ENCODE measurements at places on chromosomes 4 and X.
A peak's percentile ranks its signal among the peaks of the same experiment; 100 is the strongest.

DNA sequence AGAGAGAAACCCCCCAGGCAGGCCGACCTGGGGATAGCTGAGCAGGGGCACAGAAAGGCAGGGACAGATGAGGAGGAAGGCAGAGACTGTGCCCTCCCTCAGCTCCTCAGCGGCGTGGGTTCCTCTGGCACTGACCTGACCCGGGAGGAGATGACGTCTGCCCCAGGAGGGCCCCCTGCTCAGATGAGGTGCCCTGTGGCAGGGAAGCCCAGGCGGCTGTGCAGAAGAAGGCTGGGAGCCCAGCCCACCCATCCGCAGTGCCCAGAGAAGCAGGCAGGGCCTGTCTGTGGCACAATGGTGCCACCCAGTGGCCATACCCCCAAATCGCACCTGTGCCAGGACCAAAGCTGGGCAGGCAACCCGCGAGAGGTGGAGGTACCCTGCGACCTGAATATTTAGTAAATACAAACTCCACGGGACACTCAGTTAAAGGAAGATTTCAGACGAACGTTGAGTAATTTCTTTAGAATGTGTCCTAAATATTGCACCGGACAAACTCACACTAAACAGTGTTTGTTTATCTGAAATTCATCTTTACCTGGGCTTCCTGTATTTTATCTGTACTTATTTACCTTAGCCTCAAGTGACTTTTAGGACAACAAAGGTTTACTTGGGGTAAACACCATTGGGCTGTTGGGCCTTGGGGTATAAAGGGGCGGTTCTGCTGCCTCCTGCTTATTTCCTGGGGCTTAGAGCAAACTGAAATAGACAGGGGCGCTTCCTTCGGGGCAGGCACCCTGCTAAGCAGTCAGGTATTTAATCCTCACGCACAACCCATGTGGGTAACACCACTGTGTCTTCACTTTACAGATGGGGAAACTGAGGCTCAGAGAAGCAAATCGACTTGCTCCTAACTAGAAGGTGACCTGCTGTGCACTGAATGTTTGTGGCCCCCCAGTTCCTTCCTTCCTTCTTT is 46.5 kb upstream of the HMX1 start:
- peak; percentile 18 for DNase-seq

DNA sequence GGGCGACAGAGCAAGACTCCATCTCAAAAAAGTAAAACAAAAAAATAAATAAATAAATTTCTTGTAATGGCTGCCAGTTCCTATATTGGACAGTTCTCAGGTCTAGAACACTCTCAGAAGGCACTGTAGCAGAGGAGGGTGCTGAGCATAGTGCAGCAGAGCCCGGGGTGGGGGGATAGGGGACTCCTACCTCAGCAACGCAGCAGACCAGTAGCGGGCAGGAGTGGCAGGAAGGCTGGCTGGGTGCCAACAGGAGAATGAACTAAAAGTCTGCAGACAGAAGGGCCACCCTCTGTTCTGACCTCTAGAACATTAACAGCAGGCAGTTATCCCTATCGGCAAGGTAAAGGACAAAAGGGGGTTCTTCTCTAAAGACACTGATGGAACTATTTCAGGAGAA is 20.2 kb downstream of the PDK3 start:
- DNase-seq: no peak

GRCh38 chr4:35252866-35253265 is 991.4 kb downstream of the ARAP2 start:
- DNase-seq: no peak

DNA sequence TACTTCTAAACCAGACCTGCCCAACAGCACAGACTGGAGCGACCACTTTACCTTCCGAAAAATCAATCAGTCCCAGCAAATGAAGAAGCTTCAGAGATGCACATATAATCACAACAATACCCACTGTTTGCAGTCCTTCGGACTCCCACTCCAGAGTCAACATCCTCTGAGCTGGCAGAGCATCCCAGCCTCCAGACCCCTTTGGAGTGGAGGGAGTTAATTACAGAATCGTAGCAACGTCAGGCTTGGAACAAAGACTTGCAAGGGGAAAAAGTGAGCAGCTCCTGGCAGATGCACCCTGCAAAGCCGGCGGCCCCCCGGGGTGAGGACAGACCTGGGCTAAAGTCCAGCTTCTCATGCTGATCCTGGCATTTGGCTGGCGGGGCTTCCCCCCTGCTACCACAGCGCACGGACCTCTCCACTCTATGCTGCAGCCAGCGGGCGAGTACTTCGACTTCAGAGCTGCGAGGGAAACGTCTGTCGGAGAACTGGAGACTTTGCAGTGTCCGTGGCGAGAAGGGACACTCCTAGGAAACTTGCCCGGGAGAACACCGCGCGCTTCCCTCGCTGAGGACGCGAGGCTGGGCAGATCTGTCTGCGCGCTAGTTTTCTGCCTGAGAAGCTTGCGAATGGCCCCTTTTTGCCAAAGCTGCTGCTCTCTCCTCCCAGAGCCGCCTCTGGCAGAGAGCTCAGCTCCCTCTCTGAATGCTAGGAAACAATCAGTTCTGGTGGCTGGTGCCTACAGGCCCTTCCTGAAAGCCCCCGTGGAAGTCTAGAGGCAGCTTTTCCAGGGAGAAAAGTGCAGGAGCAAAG is 283.7 kb downstream of the PACRGL start:
- no peak for DNase-seq

- no peak for DNase-seq
Measured at GRCh38 chrX:17706676-17707075, 30.6 kb upstream of the SCML1 start.

DNA sequence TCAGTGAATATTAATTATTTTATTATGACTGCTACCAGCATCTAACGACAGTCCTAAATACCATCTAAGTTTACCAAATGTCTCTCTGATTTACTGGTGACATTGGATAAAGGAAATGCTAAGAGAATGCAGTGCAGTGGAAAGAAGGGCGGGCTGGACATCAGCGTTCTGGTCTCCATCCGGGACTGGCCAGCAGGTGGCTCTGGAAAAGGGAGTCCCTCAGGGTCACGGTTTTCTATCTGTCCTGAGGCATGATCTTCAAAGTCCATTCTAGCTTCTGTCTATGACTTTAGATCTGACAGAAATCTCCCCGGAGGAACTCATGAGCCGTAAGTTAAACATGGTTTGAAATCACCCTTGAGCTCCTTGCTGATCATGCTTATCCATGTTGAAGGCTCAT is 3.3 kb downstream of the TRIM2 start:
- DNase-seq: no peak

GRCh38 chr4:95068401-95068800 is 310.6 kb downstream of the BMPR1B start:
- DNase-seq: no peak

DNA sequence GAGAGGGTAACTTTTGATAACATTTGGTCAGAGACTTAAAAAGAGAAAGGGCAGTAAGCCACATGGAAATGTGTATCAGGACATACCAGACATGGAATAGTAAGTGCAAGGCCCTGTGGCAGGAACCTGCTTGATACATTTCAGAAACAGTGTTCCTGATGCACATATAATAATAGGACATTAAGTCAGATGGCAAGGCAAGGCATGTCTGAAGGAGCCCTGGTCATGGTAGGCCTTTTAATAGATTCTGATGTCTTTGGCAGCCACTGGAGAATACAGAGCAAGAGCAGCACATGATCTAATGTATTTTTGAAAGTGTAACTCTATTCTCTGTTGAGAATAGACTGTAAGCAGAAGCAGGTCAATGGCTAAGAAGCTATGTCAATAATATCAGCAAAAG is 279.7 kb downstream of the CAMK2D start:
- DNase-seq: no peak

GRCh38 chrX:71103110-71103983 is 3.2 kb downstream of the CXorf65 start:
- DNase-seq: peak; percentile 29

DNA sequence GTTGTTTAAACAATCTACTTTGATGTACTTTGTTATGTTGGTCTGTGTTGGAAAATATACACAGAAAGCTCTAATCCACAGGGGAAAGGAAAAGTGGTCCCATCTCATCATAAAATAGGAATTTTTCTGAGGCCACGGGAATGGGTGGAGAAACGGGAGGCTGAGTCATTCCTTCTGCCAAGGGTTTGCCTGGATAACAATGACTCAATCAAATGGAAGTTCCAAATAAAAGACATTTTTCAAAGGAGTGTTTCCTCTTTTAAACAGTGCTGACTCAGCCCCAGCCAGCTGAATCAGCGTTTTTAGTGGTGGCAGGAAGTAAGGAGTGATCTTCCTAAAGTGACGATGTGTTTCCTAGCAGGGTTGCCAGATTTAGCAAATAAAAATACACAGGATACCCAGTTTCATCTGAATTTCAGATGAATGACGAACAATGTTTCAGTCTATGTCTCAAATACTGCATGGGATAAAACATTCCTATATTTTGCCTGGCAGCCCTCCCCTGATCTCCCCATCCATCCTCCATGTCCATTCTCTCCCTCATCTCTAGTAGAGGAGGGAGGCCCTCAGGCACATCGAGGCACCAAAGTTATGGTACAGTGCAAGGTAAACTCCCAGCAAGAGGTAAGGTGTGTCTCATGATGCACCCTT is 345.4 kb upstream of the GATB start:
- no peak for DNase-seq

- no peak for DNase-seq
Measured at GRCh38 chr4:171621646-171622045, 191.6 kb upstream of the GALNTL6 start.

DNA sequence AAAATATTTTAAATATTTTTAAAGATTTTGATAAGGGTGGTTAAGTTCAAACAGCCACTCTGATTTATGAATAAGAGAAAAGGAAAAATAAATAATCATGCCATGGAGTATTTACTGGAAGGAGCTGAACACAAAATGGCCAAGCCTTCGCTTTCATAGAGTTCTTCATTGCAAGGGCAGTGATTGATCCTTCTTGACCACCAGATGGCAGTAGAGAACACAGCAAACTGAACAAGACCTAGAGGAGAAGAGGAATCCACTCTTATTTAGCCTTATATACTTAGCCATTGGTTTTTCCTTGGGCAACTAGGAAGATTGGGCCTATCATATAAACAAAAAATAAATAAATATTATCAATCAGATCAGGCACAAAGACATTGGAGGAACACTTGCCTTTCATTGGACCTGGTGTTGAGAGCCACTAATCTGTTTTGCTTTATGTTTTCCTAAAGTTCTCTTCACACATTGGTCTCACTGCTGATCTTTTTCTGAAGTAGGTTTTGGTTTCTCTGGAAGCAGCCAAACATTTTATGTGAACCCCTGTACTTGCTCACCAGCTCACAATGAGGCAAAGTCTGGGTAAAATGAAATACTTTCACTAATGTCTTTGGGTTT is 58.1 kb upstream of the PARM1 start:
- DNase-seq: no peak

DNA sequence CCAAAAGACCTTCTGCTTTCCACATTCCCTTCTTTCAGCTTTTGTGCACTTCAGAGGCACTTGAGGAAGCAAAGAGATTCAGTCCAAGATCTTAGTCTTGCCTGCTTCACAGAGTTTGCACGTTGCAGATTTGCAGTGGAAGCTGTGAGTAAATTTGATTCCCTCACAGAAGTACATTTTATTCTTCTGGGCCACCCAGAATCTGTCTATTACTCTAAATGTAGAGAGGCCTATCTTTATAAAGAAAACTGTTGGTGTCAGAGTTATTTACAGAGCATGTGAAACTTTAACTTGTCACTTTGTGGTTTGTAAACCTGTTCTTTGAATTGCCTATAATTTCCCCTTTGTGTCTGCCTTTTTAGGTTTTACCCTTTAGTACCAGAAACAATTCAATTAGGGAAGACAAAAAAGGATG is 15.5 kb downstream of the SPRY1 start:
- no peak for DNase-seq
